GM23338 (cell line): ENCODE measurements at places on chromosomes 7 and 10. TPM values are rescaled to one million over a fixed set of nuclear protein-coding genes. Genes with fewer than 3 reads are reported as not detected.

The ZNF22 gene
- 72.8 and 81.8 TPM in 2 replicates for polyA plus RNA-seq

The PDK4 gene
- polyA plus RNA-seq = 0.07 and 0.32 TPM in 2 replicates

The IGFBP3 gene
- polyA plus RNA-seq = 7.6 and 11.3 TPM in 2 replicates

The KAZALD1 gene
- polyA plus RNA-seq = 0.27 and 0.75 TPM in 2 replicates

The TYW1B gene
- polyA plus RNA-seq = 5.6 and 6.2 TPM in 2 replicates
